H9 (cell line): ENCODE measurements at places on chromosomes 5 and 9.
A peak's percentile ranks its signal among the peaks of the same experiment; 100 is the strongest.

- DNase-seq = no peak
These were observed 200.5 kb upstream of the KLF9 start for GRCh38 chr9:70614786-70615463.

GRCh38 chr5:98464737-98465330, 308.6 kb upstream of the RGMB start:
- no peak for DNase-seq

DNA sequence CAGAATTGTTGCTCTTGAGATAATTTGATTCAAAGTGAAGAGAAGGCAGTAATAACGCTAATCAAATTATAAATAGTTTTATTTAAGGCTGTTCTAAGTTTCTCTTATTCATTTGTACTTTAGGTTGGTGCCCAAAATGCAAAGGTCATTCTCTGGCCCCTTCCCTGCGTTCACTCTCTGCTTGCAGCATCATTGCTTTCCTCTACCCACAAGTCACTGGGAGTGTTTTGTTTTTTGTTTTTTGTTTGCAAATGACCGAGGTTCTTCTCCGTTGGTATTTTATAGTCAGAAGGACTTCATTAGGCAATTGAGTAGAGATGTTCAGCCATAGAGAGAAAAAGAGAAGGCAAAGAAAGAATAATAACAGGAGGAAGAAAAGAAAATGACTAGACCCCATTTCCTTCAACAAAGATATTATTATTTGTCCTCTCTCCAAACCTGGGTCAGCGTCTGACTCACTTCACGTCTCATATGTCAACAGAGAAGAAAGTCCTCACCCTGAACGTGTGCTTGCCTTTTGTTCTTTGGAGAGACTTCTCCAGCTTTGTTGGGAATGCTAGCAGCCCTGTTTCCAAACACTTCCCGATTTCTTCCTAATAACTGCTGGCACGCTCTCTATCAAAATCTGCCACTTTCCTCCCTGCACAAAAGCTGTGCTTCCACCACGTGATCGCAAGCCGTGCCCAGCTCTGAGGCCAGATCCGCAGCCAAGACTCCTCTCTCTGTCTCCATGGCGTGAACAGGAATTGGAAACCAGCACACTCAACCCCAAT, 119.8 kb downstream of the EBF1 start:
- no peak for DNase-seq

DNA sequence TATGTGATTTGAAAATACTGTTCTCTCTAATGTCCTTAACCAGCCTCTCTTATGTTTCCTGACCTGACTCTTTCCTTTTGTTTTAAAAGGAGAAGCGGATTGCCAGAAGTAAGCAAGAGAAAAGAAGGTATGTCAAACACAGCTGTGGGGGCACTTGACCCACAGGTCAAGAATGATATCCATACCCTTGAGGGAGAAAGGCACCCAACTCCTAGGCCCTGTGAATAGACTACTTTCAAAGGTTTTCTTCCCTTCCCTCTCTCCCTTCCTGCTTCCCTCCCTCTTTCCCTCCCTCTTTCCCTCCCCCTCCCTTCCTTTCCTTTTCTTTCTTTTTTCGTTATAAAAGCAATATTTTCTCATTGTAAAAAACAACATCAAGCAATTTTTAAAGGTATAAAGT, 306.8 kb downstream of the TRPM3 start:
- no peak for DNase-seq

DNA sequence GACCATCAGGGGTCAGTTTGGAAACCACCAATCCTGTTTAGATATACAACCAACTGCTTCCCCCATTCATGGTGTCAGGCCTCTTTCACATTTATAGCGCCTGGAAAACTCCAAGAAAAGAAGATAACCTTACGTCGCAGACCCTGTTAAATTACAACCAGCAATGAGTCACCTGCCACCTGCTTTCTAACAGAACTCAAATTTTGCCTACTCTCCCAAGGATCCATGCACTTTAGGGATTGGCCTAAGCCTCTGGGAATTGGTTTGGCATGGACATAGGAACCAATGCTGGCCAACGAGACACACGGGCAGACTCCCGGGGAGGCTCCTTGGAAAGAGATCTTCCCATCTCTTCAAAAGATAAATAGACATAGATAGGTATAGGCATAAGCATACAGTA, 87.0 kb downstream of the FEM1C start:
- DNase-seq = no peak

GRCh38 chr5:57779383-57780223, 297.0 kb upstream of the ACTBL2 start:
- DNase-seq = peak; percentile 32

DNA sequence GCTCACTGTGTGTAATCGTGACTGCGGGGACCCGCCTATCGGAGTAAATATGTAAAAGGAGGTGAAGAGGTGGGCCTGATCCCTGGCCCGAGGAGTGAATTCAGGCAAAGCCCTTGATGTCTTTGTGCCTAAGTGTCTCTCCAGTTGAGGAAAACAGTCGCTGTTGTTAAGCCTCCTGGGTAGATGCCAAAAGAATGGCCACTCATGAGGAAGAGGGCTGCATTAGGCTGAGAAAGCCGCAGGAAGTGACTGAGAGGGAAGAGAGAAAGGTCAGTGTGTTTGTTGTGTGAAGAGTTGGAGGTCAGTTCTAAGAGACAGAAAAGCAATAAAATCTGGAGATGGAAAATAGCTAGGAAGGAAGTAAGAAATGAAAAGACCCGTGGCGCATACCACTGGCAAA, 35.8 kb upstream of the PIP5K1B start:
- DNase-seq = no peak

GRCh38 chr5:125574491-125575044, 828.1 kb upstream of the ZNF608 start:
- no peak for DNase-seq

GRCh38 chr5:88518131-88519016, 249.7 kb upstream of the TMEM161B start:
- no peak for DNase-seq

- no peak for DNase-seq
These were observed 130.8 kb upstream of the STC2 start for GRCh38 chr5:173458828-173459609.

DNA sequence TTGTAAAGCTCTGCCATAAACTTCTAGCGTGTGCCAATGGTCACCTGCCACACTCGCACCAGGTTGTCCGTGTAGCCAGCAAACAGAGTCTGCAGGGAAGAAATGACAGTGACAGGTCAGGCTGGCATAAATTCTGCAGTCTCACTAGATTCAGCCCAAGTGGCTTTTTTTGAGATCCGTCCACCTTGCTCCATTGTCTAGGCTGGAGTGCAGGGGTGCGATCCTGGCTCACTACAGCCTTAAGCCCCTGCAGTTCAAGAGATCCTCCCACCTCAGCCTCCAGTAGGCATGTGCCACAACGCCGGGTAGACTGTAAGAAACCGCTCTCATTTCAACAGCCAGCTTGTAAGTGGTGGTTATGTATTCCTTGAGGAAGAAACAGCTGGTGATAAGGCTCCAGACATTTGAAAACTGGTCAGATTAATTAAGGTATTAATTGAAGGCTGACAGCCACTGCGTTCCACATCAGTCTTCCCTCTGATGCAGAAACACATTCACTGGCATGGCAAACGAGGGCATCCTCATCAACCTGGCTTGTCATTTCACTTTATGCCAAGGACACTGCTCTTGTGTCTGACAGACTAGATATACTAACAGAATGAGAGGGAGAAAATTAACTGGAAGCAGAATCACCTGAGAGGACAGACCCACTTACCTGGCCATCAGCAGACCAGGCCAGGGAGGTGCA, 6.6 kb downstream of the RACK1 start:
- DNase-seq = no peak
